ENCODE measurements at places on chromosomes 7 and 10.

GRCh38 chr7:44078521-44078920, 3.8 kb downstream of the POLM start:
- DNase-seq: no peak

DNA sequence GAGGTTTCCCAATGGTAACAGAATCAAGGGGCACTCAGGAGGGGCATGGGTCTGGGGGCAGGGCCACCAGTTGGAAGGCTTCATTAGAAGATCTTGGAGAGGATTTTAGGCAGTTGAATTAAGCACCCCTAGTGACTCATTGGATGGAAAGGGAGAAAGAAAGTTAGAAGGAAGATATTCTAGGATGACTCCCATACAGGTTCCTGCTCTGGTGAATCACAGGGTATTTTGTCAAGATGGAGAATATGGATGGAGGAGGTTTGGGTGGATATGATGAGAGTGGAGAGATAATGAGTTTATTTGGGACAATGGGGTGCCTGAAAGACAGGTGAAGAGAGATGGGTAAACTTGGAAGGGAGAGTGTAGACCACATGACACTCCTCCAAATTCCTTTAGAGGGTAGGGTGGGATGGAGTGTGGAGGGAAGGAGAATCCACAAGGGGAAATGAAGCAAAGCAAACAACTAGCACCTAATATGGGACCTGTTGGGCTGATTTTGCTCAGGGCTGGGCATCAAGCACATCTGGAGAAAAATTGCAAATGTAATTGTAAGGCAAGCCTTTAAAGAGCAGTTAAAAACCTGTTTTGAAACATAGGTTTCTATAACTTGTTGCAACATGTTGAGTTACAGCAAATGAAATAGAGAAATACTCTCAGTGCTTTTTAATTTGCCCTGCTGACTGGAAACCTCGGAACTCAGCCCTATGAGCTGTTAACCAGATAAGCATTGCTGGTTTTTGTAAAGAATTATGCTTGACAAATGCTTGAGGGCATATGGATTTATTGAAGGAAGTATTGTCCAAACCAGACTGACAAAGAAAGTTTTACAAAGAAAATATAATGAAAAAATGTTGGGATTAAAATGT, 2.9 kb upstream of the ENTPD7 start:
- no peak for DNase-seq

DNA sequence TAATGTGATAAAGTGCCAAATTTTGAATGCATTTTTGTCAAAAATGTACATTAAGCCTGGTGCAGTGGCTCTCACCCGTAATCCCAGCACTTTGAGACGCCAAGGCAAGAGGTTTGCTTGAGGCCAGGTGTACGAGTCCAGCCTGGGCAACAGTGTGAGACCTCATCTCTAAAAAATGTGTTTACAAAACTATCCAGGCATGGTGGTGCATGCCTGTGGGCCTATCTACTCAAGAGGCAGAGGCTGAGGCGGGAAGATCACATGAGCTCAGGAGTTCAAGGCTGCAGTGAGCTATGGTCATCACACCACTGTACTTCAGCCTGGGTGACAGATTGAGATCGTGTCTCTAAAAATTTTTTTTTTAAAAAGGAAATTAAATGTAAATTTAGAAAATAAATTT, 18.5 kb upstream of the MGMT start:
- DNase-seq: no peak

DNA sequence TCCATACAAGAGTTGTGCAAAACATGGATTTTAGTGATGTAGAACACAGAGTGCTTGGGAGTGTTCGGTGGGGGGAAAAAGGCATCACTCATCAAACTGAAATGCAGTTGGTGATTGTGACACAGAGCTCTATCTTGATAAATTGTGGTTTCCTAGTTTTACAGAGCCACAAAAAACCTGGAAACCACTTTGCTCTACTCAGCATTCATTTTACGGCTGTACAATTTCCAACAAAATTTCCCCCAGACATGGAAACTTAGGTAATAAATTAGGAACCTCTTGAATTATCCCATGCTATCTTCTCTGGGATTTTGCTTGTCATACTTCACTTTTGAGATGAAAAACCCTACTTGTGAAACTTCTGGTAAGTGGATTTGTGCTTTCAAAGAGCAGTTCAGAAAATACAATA, 614.9 kb upstream of the FZD8 start:
- DNase-seq: no peak

All from kidney capillary endothelial cell (primary cell).